Left colon (tissue), 2 donors: ENCODE measurements at places on chromosomes 3 and 15.
A peak's percentile ranks its signal among the peaks of the same experiment; 100 is the strongest.

GRCh38 chr3:154794391-154794790 is 285.7 kb upstream of the MME start:
- DNase-seq: no peak

DNA sequence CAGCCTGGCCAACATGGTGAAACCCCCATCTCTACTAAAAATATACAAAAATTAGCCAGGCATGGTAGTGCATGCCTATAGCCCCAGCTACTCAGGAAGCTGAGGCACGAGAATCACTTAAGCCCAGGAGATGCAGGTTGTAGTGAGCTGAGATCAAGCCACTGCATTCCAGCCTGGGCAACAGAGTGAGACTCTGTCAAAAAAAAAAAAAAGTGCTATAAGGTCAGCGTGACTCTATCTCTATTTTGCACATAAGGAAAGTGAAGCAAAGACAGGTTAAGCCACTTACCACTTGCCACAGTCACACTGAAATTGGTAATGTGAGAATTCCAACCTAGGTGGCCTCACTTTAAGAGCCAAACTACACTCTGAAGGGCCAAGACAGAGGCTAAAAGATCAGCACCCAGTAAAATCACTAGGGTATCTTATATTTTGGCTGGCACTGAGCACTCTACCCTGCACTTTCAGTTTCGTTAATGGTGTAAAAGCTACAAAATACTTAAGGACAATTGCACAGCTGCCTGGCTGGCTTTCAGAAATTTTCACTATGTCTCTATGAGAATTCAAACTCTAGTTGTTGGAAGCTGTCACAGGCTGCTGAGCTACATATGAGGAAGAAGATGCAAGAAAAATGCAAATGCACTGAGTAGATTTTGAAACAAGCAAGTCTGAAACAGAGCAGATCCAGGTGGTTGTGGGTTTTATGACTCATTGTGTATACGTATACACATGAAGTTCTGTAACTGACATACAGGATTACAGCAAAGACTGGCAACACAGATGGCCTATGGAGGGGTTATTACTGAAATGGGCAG is 32.7 kb downstream of the TRANK1 start:
- DNase-seq: no peak

GRCh38 chr3:135106445-135106844 is 311.4 kb downstream of the EPHB1 start:
- peak; percentile 68 for DNase-seq

DNA sequence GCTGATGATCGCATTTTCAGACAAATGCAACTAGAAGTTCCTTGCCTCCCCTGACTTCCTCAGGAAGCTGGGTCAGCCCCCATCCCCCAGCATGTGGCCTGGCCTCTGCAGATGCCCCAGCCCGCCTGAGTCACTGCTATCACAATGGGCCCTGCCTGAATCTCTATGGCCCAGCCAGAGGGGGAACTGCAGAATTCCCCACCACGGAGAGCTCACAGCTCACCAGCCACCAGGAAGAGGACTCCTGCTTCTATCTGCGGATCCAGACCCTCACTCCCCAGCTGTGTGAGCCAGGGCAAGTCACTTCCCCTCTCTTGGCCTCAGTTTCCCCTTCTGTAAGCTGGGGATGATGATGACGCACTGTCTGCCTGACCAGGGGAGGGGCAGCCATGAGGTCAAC is 6.9 kb downstream of the PLXND1 start:
- no peak for DNase-seq

DNA sequence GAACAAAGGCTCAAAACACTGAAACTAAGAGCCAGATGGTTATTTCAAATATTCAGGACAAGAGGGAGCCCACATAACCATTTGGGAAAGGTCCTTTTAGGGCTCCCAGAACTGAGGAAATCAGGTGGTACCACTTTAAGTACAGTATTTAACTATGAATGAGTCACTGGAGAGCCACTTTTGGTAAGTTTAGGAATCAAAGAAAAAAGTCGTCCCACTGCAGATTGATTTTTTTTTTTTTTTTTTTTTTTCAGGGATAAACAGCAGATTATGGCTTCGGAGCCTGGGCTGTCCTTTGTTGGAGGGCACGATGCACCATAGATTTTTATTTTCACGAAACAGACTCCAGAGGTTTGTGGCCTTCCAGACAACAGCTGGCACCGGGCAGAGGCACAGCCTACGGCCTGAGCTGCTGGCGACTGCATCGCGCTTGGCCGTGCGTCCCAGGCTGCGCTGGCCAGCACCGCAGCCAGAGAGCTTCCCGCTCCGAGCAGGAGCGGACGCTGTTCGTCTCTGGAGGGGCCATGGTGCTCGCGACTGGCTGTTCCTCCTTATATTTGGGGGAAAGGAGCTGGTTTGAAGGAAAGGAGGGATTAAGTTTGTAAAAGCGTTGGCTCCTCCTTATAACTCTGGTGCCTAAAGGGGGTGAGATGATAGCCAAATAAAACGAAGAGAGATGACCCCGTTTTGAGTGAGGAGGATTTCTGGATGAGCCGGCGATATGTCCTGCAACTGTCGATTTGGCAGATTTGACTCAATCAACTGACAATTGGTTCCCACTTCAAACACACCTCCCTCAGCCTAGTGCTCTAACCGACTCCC is 152.9 kb upstream of the GOLIM4 start:
- DNase-seq: peak; percentile 18

GRCh38 chr15:92332125-92332899 is 61.4 kb upstream of the ST8SIA2 start:
- no peak for DNase-seq

DNA sequence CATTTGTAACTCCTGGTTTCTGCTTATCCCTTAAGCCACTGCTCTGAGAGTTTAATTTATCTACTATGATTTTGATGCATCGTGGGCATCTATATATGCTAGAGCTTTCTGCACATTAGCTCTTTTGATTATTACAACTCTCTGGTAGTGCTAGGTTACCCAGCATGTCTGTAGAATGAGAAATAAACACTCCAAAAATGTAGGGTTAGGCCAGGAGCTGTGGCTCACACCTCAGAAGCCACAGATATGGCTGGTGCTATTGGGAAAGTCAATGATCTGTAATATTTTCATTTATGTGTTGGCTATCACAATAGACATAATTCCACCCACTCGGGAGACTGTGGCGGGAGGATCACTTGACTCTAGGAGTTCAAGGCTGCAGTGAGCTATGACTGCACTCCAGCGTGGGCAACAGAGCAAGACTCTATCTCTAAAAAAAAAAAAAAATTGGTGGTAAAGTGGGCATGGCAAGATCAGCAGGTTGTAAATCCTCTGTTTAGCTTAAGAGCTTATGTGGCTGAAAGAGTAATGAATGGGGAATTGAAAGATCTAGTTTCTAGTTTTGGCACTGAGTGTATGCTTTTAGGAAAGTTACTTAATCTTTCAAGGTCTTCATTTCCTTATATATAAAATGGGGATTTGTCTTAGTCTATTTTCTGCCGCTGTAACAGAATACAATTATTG is 6.3 kb downstream of the TIGIT start:
- DNase-seq: no peak

DNA sequence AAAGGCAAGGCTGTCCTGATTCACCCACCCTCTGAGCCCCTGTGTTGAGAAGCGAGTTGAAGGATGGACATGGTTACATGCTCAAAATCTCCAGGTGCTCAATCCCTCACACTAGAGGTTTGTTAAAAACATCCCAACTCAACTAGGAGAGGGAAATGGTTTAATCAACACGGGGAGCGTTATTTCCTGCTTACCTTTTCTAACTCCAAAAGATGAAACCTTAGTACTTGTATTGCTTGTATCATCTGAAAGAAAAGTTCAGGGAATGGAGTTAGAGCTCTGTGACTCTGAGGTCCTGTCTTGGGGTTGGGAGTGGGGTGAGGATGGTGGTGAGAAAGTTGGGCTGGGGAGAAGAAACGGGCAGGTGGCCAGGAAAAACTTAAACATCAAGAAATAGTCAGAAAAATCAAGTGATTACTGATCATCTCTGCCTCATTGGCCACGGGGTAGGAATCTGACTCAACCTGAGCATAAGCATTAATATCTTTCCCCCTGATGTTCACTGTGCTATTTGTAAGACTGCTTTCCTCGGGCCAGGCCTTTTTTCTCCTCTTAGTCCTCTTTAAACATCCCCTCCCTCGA is 5.9 kb downstream of the MEIS2 start:
- no peak for DNase-seq

DNA sequence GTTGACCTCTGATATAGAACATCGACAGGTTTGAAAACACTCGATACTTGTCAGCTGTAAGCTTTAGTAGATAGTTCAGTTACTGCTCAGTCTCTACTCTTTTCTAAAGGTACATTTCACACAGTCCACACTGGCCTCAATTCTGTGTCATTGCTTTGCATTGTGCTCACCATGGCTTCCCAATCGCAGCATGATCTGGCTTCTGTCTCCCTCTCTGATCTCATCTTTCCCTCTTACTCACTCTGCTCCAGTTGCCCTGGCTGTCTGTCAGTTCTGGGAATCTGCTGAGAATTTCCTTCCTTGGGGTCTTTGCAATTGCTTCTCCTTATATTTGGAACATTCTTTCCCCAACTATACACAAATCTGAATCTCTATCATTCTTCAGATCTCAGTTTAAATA is 80.6 kb downstream of the GTF2E1 start:
- no peak for DNase-seq
